ENCODE measurements at places on chromosomes 16 and 17.

- DNase-seq = no peak
These were observed 54.8 kb downstream of the N4BP1 start for GRCh38 chr16:48555155-48555554.

GRCh38 chr17:63786971-63787711, 13.2 kb downstream of the DDX42 start:
- no peak for DNase-seq

DNA sequence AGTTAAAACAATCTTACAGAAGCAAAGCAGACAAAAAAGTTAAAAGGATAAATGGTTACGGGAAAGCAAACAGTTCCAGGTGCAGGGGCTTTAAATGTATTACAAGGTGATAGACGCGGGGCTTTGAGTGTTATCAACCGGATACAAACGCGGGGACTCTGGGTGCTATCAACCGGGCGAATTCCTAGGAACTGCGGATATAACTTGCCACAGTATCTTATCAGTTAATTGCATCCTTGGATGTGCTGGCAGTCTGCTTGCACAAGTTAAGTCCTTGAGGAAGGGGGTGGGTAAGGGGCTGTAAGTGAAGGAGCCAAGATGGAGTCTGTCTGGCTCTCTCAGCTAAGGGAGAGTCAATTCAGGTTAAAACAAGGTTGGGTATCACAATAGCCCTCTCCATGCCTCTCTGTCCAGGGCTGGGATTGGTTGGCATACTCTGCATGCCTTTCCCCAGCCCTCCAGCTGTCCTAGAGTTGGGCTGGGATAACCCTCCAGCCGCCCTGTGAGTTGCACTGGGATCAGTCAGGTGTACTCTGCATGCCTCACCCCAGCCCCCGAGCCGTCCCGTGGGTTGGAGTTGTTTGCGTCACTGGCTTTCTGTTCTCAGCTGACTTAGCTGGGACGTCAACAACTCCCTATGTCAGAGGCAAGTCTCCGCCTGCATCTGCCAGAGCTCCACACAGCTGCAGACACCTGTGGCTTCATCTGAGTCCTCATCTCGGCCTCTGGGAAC, 40.9 kb downstream of the TMEM235 start:
- DNase-seq = no peak

GRCh38 chr17:21394265-21394664, 18.1 kb downstream of the KCNJ12 start:
- DNase-seq = no peak

DNA sequence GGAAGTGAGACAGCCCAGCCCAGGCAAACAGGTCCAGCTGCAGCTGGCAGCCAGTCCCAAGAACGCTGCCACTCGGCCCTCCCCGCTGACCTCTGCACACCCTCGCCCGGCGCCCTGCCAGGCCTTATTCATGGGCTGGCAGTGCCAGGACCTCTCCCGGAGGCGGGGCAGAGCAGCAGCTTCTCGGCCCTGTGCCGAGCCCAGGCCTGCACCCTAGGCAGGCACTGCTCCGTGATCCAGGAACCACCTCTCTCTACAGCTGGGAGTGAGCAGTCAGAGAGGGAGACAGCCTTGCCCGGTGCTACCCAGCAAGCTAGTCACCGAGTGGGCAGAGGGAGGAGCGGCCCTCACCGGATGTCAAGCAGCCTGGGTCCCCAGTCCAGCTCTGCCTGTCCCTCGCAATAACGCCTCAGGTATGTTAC, 79.9 kb upstream of the CBX4 start:
- no peak for DNase-seq

GRCh38 chr17:48595278-48595999, 1.9 kb upstream of the HOXB5 start:
- no peak for DNase-seq

DNA sequence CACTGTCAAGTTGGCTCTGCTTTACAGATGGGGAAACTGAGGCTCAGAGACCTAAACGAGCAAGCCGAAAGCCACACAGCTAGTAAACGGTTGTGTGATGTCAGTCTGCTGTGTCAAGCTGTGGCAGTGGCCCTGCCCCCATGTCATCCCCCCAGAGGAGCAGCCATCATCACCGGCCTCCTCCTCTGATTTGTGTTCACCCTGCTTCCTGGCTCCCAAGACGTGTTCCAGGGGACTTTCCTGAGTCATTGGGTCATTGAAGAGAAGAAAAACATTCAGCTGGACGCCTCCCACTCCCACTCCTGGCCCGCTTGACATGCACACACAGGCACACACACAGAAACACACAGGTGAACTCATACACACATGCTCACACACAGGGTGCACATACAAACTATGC, 54.0 kb upstream of the CIBAR2 start:
- DNase-seq = no peak

- no peak for DNase-seq
These were observed 92.7 kb upstream of the FAM20A start for GRCh38 chr17:68693896-68694295.

DNA sequence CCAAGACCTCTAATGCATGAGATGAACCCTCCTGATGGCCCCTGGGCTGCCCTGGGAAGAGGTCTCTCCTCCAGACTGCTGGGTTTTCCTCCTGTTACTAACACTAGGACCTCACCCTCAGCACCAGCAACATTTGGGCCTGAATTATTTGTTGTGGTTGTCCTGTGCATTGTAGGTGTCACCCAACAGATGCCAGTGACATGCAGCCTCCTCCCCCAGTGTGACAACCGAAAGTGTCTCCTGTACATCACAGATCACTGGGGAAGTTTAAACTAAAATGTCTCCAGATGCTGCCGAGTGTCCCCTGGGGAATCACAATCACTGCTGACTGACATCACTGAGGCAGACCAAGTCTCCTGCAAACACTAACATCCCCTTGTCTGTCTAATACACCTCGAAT, 74.8 kb downstream of the SLC5A11 start:
- no peak for DNase-seq

- no peak for DNase-seq
These were observed 439 bp upstream of the TMEM231 start for GRCh38 chr16:75556431-75556950.

GRCh38 chr17:76278952-76279741, 14.0 kb downstream of the UBALD2 start:
- DNase-seq = peak; percentile 69

- DNase-seq = no peak
These were observed 7.1 kb downstream of the NTN1 start for GRCh38 chr17:9028202-9028987.

GRCh38 chr17:72611172-72611571, 481.3 kb downstream of the SLC39A11 start:
- no peak for DNase-seq

- peak; percentile 59 for DNase-seq
These were observed 2.0 kb downstream of the PPP1R9B start for GRCh38 chr17:50148226-50149090.

- no peak for DNase-seq
These were observed 405.5 kb upstream of the PSMD7 start for GRCh38 chr16:73891129-73891542.

- no peak for DNase-seq
These were observed 16.5 kb downstream of the BRIP1 start for GRCh38 chr17:61846761-61847375.

DNA sequence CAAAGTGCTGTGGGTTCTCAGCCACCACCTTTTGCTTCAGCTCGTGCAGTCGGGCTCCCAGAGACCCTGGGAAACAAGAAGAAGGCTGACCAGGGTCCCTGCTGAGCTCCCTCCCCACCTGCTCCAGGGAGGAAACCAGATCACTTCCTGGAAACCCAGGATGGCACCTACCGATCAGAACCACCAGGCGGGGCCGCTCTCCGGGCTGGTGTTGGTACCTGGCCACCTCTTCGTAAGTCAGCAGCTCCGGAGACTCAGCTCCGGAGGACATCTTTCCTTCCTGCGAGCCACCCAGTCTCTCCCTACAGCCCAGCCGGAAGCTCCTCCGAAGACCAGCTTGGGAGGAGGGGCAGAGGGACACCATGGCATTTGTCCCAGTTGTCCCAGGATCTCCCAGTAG, 18.9 kb downstream of the MPP3 start:
- no peak for DNase-seq

DNA sequence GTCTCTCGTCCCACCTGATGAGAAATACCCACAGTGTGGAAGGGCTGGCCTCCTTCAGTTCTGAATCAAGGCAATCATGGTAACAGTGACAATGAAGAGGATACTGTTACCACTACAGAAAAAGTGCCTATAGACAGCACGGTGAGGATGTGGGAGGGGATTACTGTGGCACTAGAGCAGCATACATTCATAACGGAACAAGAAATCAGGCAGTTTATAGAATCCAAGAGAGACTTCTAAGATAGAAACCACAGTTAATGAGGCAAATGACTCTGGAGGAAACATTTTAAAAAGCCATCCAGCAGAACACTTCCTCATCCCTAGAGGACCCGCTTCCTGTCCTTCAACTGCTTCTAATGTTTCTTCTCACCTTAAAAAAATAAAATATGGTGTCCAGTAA, 2.7 kb downstream of the RUSF1 start:
- no peak for DNase-seq

DNA sequence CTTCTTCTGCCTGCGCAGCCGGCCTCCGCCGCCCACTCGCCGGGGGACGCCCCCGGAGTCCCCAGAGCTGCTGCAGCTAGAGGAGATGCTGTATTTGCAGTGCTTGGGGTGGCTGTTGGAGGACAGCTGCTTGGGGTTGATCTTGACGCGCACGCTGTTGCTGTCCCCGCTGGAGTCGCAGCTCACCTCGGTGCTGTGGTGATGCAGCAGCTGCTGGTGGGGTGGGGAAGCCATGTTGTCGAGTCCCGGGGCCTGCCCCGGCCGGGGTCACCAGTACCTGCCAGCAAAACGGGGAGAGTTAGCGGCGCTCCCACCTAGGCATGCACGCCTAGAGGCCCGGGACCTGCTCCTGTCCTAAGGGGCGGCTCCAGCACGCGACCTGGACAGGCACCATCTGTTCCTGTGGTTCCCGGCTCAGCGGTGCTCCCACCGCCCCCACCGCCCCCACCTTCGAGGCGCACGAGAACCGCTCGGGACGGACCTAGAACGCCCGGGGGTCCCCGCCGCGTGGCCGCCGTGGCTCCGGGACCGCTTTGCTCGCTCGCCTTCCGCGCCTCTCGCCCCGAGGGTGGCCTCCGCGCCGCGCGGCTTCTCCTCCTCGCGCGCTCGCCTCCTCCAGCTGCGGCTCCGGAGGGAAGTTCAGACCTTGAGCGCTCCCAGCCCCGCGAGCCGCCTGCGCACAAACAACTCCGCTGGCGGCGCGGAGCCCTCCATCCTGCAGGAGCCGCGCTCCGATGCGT, 863 bp downstream of the ADCY9 start:
- DNase-seq = no peak

DNA sequence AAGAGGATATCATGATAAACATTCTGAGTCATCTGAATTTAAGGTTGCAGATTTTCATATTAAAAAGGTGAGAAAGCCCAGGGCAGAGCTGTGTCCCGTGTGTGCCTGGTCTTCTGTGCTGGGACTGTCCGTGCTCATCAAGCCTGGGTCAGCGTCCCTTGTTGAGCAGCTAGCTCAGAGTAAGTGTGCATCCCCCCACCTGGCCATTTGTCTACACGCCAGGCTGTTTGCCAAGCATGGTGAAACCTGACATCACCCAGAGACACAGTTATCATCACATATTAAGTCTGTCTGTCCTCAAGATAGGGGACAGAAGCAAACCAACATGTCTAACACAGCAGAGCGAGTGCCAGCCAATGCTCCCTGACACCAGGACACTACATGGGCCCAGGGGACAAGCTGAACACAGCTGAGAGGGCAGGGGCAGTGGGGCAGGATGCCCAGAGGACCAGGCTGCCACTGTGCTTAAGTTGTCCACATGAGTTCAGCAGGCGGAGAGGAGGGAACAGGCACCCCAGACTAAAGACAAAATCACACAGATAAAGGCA, 57.9 kb upstream of the CNEP1R1 start:
- DNase-seq = no peak

DNA sequence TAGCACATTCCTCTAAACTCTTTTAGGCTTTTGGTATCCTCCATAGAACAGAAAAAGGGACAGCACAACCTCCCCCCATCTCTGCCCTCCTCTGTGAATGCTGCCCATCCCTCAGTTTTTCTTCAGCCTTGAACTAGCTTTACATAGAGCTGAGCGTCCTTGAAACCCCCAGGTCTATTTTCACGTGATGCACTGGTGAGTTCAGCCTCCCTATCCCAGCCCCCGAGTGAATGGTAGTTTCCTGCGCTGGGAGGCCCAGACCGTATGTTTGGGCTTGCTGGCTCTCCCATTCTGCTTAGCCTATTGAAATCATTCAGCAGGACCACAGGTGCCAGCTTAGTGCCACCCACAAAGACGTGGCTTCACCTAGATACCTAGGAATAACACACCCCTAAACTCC, 22.5 kb downstream of the ZNF385C start:
- no peak for DNase-seq

All from NK-92 treated with Interleukin-12 subunit alpha and Interleukin-12 subunit beta, amount 100 ng/mL, for 24 hours (cell line).